ENCODE measurements at places on chromosomes 6 and 20. TPM values are rescaled to one million over a fixed set of nuclear protein-coding genes. Genes with fewer than 3 reads are reported as not detected.

DNA sequence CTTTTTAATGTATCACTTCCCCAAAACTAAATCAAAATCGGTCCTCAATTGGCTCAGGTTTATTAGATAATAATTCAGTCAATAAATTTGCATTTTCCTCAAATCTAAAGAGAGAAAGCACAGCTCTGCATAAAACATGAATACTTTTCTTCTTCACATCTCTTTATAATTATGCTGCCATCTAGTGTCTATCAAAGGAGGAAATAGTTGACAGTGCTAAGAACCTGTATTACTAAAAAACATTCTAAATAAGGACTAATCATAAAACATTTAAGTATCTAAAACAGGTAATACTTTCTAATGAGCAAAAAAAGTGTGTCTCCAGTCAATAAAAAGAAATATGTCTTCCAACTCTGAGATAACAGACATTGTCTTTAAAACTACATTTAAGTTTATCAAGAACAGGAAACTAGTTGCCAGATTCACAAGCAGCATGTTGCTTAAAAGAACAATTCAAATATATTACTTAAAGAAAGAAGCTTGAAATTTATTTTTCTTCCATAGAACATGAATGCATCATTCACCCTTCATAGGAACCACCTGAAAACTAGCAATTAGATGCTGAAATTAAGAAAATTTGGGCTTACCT, 56.5 kb upstream of the DST start:
- DNase-seq: no peak

DNA sequence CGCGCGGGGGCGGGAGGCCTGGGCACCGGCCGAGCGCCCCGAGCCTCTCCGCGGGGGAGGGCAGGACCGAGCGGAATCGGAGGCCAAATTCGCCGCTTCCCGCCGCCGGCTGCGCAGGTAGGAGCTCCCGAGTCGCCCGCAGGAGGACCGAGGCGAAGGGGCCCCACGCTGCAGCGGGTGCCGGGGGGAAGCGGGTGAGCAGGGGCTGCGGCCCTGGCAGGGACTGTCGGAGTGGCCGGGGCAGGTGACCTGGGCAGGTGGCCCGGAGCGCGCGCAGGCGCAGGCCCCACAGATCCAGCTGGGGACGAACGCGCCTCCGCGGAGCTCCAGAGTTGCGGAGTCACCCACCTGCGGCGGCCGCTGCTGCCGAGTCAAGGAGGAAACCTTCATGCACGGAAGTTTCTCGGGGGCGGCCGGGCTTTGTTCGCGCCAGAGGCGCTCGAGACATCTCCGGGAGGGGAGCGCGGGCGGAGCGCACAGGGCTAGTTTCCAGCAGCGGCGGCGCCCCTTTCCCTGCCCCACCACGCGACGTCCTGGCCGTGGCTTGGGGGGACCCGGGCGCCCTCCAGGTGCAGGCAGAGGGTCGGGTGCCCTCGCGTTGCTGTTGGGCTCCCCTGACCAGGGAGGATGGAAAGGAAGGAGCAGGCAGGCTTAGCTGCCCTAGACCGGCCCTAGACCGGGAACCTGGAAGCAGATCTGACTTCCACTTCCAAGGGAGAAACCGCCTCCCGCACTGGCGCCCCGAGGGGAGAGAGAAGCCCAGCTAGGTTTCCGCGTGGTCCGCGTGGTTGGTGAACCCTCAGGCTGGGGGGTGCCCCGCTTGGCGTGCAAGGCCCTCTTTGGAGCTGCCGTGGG, 590 bp downstream of the SLCO4A1 start:
- peak; percentile 45 for DNase-seq

- DNase-seq: no peak
Observed at GRCh38 chr20:5786930-5787795, 37.0 kb downstream of the SHLD1 start.

GRCh38 chr20:8097307-8097706, 34.8 kb upstream of the PLCB1 start:
- no peak for DNase-seq

- DNase-seq: no peak
Observed at GRCh38 chr6:141394565-141395051, 738.1 kb upstream of the GJE1 start.

DNA sequence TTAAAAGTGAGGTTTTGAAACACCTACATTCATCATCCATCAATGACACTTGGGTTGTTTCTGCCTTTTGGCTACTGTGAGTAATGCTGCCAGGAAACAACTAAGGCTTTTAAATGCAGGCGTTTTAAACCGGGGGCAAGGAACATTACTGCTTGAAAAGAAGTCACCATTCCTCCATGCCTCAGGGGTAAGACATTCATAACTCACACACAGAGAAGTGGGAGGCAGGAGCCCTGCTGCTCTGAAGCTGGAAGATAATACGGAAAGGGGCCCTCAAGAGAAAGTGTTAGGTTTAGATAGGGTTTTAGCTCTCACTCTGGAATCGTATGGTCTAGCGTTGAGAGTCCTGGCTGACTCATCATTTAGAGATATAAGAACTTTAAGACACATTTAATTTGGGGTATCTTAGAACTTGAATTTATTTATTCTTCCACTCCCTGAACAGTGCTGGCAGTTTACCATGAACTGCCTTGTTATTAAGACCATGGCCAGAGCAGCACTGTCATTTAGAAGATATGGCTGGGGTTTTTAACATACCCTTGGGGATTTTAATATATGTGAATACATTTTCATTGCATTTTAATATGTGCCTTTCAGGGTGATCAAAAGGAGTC, 1.8 kb downstream of the TUBB1 start:
- DNase-seq: no peak

GRCh38 chr6:158969148-158969547, 30.9 kb downstream of the RSPH3 start:
- DNase-seq: no peak

DNA sequence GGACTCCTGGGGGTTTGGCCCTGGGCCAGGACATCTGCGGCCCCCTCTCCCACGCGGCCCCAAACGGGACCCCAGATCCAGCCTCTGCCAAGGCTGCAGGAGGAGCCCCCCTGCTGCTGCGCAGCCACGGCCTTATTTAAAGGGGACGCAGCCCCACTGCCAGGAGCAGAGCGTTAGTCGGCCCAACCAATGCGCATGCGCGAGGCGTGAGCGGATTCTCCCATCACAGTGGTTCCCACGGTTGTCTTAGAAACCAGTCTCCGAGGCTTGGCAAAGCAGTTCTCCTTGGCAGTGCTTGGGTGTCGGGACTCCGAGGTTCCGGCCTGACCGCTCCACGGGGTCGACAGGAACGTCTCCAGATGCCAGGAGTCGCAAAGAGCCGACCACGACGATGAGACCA, 288.3 kb upstream of the ZNF337 start:
- DNase-seq: no peak

DNA sequence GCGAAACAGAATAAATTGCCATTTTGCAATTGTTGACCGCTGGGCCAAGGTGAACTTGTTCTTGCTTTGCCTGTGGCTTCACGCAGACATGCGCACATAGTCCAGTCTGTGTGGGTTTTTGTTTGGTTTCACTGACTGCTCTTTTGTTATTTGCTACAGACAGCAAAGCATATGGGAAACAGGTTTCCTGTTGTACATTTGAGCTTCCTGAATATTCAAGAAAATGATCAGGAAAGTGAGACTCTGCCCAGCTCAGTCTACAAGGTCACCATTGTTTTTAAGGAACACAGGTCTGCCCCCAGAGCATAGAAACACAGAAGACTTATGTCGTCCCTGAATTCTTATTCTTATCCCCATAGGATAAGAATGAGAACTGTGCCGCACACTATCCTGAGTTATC, 55.6 kb downstream of the SASH1 start:
- DNase-seq: no peak

DNA sequence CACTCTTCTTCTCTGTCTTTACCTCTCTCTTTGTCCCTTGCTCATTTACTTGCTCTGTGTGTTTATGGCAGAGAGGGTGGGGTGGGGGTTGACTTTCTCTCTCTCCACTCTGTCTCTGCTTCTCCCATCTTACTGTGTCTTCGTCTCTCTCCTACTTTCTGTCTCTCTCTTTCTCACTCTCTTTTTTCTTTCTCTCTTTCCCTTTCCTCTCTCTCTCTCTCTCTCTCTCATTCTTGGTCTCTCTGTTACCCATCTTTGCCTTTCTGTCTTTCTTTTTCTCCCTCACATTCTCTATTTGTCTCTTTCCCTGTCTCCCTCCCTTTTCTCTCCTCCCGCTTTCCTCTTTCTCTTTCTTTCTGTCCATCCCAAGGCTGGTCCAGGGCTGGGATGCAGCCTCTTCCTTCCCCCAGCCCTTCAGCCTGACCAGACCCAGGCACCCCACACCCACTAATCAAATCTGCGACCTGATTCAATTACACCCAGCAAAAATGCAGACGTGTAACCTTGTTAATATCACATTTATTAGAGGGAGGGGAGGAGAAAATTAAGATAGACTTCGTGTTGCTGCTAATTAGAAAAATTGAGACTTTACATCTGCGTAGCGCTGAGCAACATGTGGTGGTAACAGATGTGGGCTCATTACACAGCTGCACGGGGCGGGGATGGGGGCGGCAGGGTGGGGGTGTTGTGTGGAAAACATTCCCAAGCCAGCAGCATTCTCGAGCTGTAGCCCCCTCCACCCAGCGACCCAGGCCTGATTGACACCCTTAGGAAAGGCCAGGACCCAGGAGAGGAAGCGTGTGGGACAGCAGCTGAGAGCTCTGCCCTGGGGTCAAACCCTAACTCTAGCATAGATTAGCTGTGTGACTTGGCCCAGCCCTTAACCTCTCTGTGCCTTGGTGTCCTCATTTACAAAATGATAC, 124.9 kb upstream of the MAFB start:
- DNase-seq: no peak

DNA sequence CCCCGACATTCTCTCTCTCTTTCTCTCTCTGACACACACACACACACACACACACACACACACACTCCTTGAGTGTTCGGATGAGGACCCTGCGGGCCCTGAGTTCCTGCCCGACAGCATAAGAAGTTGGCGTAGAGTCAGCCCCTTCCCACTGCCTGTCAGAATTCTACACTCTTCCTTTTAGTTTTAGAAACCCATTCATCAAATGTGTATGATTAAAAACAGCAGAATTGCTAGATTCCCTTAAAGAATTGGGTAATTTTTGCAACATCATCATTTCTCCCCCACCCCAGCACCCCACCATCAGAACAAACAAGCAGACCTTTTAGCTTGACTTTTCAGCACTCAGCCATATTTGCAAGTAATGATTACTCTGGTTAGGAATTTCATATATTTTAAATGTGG, 322.8 kb downstream of the FARS2 start:
- DNase-seq: no peak

DNA sequence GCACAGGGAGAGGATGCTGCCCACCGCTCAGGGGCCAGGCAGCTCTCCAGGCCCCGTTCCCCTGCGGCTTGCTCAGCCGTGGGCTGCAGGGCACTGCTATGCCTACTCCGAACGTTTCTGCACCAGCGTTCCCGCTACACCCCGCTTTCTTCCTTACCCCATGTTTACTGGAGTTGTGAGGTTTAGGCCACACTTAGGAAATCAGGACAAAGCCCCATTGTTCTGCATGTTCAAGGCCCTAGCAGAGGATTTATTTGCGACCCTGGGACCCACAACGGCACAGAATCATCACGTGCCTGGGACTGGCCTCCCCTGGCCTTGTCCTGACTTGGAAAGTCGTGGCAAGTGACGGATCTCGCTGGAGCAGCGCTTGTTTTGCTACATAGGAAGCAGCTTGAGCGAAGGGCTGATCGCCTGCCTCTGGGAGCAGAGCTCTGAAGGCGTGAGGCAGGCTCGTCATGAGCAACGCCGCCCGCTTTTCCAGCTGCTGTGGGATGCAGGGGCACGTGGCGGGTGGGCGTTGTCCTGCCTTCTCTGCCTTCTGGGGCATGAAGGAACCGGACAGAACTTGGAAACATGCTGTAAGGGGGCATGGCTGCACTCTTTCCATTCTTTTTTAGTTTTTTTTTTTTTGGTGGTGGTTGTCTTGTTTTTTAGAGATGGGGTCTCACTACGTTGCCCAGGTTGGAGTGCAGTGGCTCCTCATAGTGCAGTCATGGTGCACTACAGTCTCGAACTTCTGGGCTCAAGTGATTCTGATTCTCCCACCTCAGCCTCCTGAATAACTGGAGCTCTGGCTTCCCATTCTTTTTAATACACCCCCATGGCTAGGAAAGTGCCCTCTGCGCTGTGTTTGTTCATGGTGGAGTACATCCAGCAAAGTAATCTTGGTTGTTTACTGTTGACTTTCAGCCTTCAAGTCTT, 14.6 kb upstream of the TMEM181 start:
- DNase-seq: no peak

GRCh38 chr6:64238071-64238470, 602.5 kb downstream of the PHF3 start:
- no peak for DNase-seq

DNA sequence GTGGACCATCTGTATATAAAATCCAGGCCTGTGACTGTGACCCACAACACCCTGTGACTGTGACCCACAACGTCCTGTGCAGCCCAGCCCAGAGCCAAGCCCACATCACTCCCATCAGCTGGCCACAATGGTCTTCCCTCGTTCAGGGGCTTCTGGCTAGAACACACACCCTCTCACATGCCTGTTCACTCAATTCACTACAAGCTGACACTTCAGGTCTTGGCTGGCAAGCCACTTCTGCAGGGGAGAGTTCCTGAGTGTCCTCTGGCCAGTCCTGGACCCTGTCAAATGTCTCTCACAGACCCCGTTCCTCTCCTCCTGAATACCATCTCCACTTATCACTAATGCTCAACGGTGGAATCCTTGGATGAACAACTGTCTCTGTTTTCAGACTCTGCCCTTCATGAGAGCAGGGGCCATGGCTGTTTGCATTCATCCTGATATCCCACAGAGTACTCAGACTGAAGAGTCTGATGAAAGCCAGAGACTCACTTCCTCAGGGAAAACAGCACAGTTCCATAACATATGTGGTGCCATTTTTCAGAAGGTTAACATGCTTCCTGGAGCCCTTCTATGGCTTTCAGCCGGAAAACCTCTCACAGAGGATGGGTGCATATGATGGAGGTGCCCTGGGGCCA, 56.0 kb downstream of the MYH7B start:
- no peak for DNase-seq

DNA sequence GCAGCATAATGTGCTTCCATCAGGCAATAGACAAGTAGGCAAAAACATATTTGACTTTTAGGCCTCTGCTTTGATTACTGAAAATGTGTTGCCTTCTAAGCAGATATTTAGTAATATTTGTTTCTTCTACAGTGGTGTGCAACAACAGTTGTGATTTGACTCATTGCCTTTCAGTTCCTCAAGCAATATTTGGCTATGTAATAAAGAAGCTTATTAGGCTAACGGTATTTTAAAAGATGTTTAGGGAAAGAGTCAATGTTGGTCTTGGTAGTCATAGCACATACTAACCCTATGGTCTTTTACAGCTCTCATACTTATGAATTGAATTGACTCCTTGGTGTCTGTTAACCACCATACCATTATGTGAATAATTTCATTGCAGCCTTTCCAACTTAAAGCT, 124.1 kb downstream of the GRIK2 start:
- DNase-seq: no peak

GRCh38 chr20:45098103-45098773, 2.7 kb downstream of the KCNS1 start:
- no peak for DNase-seq

RALY gene
- 236 TPM for total RNA-seq

GJA10 gene
- not detected for total RNA-seq

ABHD16B gene
- total RNA-seq: not detected

ADAM33 gene
- 0.47 TPM for total RNA-seq

TREM1 gene
- total RNA-seq: not detected

CDK19 gene
- 26.2 TPM for total RNA-seq

PRKN gene
- 4.6 TPM for total RNA-seq

C6orf15 gene
- total RNA-seq: not detected

HFE gene
- 1.1 TPM for total RNA-seq

FKBP1C gene
- total RNA-seq: 0.89 TPM

TMC2 gene
- not detected for total RNA-seq

Data from progenitor cell of endocrine pancreas (in vitro differentiated cells).